ENCODE measurements at places on chromosomes 6 and 20. TPM values are rescaled to one million over a fixed set of nuclear protein-coding genes. Genes with fewer than 3 reads are reported as not detected.

The POU5F1 gene
- total RNA-seq, result not detected

The DEFB115 gene
- total RNA-seq, result not detected

GRCh38 chr20:45467861-45468260 lies 1.7 kb upstream of the WFDC2 start:
- DNase-seq, result no peak

DNA sequence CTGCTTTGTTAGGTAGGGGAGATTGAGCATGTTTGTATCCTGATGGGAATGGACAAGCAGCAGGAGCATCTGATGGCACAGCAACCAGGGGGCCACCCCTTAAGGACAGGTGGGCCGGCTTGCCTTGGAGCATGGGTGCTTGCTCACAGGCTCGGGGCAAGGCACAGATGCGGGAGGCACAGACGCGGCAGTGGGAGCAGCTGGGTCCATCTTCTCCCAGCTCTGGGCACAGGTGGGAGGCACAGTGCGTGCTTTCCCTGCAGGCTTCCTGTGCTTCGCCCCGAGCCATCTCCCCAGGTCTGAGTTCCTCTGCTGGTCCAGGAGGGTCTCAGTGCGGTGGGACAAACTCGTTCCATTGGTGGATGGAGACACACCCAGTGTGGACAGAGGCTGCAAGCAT lies 73.6 kb upstream of the BHLHE23 start:
- DNase-seq, result no peak

DNA sequence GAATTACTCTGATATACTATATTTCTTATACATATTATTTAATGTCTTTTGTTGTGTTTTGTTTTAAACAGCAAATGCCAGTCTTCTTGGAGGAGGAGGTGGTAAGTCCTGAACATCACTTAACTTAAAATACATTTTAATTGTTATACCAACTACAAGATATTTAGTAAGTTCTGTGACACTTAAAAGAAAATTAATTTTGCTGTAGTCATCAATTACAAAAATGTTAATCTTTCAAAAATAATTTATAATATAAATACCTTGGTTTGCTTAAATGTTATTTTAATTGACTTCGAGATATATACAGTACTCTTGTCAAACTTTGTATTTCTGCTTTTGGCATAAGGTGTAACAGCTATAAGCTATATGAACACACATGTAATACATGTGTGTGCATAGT lies 156.0 kb upstream of the FLRT3 start:
- DNase-seq, result no peak

DNA sequence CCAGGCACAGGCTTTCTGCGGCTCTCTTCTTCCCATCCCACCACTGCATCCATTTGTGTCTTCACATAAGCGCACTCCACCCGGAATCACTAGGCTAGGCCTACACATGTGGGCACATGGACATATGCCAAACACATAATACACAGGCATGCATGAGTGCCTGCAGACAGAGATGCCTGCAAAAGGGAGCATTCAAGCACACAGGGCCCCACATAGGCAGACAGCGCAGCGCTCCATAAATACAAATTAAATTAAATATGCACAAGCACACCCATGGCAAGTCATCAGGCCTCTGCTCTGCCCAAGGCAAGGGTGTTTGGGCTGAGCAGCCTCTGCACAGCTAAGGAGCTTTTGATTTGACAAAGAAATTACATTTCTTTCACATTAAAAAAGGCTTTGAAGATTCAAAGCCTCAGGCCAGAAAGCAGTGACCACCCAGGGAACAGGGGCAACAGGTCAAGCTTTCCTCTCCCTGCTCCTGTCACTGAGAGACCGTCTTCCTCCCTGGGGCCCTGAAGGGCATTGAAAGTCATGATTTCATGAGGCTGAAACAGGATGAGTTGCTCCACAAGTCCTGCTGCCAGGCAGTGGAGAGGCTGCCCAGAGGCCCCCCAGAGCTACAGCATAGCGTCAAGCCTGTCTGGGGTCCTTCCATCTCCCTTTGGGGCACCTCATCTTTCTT lies 134.2 kb upstream of the LRFN2 start:
- no peak for DNase-seq

GRCh38 chr6:70838907-70839285 lies 118.0 kb downstream of the B3GAT2 start:
- DNase-seq, result no peak

GRCh38 chr6:90472716-90473115 lies 114.2 kb downstream of the MAP3K7 start:
- DNase-seq, result peak; percentile 64

The PXDC1 gene
- 0.29 TPM for total RNA-seq

DNA sequence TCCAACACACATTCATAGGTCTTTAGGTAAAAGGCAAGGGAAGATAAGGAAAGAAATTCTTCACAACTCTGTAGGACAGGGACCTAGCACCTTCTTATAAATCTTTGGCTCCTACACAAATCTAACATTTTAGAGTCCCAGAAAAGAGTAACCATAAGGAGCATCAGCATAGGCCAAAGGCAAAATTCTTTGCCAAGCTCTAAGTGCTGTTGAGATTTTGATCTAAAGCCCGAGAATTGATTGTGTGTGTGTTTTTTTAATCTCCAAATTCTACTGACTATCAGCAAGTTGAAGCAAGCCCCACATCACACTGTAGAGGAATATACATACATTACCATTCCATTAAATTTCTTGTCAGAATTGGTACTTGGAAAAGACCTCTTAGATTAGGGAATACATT lies 233.6 kb downstream of the BTBD9 start:
- no peak for DNase-seq

- DNase-seq, result no peak
Measured at GRCh38 chr20:5741089-5741488, 9.1 kb upstream of the SHLD1 start.

GRCh38 chr6:137494988-137495702 lies 951 bp upstream of the OLIG3 start:
- no peak for DNase-seq
